ENCODE measurements at places on chromosomes 13 and 19. TPM values are rescaled to one million over a fixed set of nuclear protein-coding genes. Genes with fewer than 3 reads are reported as not detected.

Gene ZNF440
- 12.4 TPM for total RNA-seq

Gene FREM2
- total RNA-seq = 0.05 TPM

Gene MBD3L3
- total RNA-seq = not detected

Gene ZNF699
- 9.4 TPM for total RNA-seq

Gene TMEM221
- total RNA-seq = not detected

DNA sequence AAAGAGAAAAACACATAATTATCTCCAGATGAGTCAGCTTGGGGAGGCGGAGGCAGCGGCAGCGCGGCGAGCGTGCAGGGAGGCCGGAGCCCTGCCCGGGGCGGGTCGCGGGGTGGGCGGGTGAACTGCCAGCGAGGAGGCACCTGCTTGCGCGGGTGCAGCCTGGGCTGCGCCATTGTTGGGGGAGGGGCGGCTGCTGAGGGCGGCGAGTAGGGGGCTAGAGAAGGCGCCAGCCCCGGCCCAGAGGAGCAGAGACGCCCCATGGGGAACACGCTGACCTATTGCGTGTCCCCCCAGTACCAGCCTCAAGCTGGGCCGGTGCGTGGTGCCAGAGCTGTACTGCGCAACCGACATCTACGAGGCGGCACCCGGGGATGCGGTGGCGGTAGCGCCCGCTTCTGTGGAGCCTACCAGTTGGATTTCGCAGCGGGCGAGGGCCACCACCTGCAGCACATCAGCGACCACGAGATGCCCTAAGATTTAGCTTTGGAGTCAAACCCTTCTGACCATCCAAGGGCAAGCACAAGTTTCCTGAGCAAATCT lies 16.7 kb downstream of the ZNF100 start:
- DNase-seq = no peak

- peak; percentile 86 for DNase-seq
Observed at GRCh38 chr19:46009530-46010510, 13.0 kb downstream of the PGLYRP1 start.

- DNase-seq = no peak
Observed at GRCh38 chr13:25692099-25692498, 320.3 kb downstream of the ATP8A2 start.

- DNase-seq = no peak
Observed at GRCh38 chr13:46121597-46122163, 16.8 kb upstream of the CPB2 start.
